ENCODE measurements at places on chromosomes 1 and 21.

GRCh38 chr1:107254306-107254705 lies 113.5 kb downstream of the NTNG1 start:
- no peak for DNase-seq

DNA sequence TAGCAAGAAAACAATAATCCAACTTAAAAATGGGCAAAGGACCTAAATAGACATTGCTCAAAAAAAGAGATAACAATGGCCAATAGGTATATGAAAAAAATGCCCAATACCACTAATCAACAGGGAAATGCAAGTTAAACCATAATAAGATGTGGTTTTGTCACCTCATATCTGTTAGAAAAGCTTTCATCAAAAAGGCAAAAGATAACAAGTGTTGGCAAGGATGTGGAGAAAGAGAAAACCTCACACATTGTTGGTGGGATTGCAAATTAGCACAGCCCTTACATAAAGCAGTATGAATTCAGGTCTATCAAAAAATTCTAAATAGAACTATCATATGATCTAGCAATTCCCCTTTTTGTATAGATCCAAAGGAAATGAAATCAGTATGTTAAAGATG lies 387.2 kb upstream of the DUSP10 start:
- DNase-seq, result no peak

GRCh38 chr21:42124081-42124480 lies 53.0 kb downstream of the UMODL1 start:
- DNase-seq, result no peak

- peak; percentile 89 for DNase-seq
Measured at GRCh38 chr1:225845571-225846259, 35.8 kb downstream of the EPHX1 start.

- no peak for DNase-seq
Measured at GRCh38 chr1:228410015-228410414, 3.4 kb upstream of the TRIM11 start.
